RPMI7951 (cell line): ENCODE measurements at places on chromosomes 4 and X. TPM values are rescaled to one million over a fixed set of nuclear protein-coding genes. Genes with fewer than 3 reads are reported as not detected.

The KDR gene
- under 0.01 and 0.10 TPM in 2 replicates for total RNA-seq

The ASB9 gene
- total RNA-seq: 12.3 and 17.5 TPM in 2 replicates

The RIPPLY1 gene
- total RNA-seq: not detected in 2 replicates

The HUWE1 gene
- 83.3 and 99.5 TPM in 2 replicates for total RNA-seq

The USP26 gene
- total RNA-seq: not detected in 2 replicates

The CXorf38 gene
- 18.9 and 25.5 TPM in 2 replicates for total RNA-seq

The PHKA2 gene
- 2.9 and 6.4 TPM in 2 replicates for total RNA-seq

The SH3TC1 gene
- total RNA-seq: 6.6 and 8.9 TPM in 2 replicates

The NXF2 gene
- total RNA-seq: not detected in 2 replicates

The ZC4H2 gene
- total RNA-seq: 14.2 and 21.3 TPM in 2 replicates

The TECRL gene
- not detected in 2 replicates for total RNA-seq

The CT45A1 gene
- total RNA-seq: 0.10 TPM in 1 of 2 replicates, not detected in the other

The TMPRSS11D gene
- total RNA-seq: not detected in 2 replicates

The ENPP6 gene
- not detected in 2 replicates for total RNA-seq

The SCML1 gene
- total RNA-seq: 19.9 and 30.0 TPM in 2 replicates

The HSD17B10 gene
- total RNA-seq: 139 and 144 TPM in 2 replicates

The MAP3K15 gene
- not detected in 2 replicates for total RNA-seq

The PPBP gene
- total RNA-seq: not detected in 2 replicates

The BST1 gene
- total RNA-seq: 15.3 and 21.2 TPM in 2 replicates

The HPSE gene
- 0.48 and 0.59 TPM in 2 replicates for total RNA-seq

The SHROOM2 gene
- total RNA-seq: 27.3 and 29.3 TPM in 2 replicates

The XAGE2 gene
- not detected in 2 replicates for total RNA-seq

The FRG2 gene
- total RNA-seq: 0.88 and 0.96 TPM in 2 replicates

The SLC6A14 gene
- total RNA-seq: not detected in 2 replicates
